ENCODE measurements at places on chromosomes 12 and 14. TPM values are rescaled to one million over a fixed set of nuclear protein-coding genes. Genes with fewer than 3 reads are reported as not detected.

ARHGDIB gene
- total RNA-seq, result 175 TPM

DNA sequence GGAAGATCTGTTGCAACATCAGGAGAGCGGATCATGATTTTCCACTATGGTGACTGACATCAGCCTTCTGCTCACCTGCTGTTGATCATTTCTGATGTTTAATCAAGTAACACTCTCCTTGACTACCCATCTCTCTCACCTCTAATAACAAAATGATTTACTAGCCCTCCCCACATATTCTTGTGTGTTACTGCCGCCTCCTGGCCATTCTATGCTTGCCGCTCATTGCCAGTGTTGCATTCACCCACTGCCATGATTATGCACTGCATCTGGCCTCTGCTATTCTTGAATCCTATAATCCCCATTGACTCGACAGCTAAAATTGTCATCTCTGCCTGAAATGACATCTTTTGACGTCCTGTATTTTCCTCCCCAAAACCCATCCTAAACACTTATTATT is 113.8 kb downstream of the RERGL start:
- no peak for DNase-seq

GRCh38 chr14:59576332-59577294 is at the start of gene CCDC175:
CCDC175 (minus strand) TSS chr14:59576812; CDS start chr14:59576775, 37 bp downstream.
- DNase-seq, result peak; percentile 69

GRCh38 chr14:74501135-74501614 is 7.6 kb downstream of the ISCA2 start:
- DNase-seq, result peak; percentile 47

GRCh38 chr14:94474581-94475031 is 1.4 kb downstream of the SERPINA9 start:
- DNase-seq, result no peak

CCDC197 gene
- total RNA-seq, result not detected

DNA sequence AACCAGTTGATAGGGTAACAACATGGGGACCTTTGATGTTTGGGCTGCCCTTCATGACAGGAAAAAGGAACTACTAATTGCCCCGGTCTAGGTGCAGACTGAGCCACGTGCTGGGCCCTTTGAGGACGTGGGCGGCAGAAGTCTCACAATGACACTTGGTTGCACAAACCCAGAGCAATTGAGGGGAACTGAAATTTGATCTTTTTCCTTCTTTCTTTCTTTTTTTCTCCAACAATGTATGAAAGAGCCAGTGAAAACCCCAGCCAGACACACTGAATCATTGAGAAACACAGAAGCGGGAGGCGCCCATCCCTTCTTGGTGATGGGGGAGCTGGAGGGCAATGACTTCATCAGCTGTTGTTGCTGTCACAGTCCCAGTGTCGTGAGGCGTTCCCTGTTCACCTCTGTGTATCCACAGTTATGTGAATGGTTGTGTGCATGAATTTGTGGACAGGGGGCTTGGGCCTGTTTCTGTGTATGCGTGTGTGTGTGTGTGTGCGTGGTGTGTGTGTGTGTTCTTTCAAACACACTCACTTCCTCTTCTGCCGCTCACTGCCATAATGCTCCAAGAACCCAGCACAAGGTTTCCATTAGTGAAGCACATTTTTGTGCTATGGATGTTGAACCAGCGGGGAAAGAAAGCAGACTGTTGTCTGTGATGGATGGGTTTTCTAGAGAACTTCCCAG is 137.5 kb upstream of the CCND2 start:
- DNase-seq, result peak; percentile 11

- no peak for DNase-seq
Measured at GRCh38 chr12:42750356-42750755, 160.8 kb upstream of the PRICKLE1 start.

DNA sequence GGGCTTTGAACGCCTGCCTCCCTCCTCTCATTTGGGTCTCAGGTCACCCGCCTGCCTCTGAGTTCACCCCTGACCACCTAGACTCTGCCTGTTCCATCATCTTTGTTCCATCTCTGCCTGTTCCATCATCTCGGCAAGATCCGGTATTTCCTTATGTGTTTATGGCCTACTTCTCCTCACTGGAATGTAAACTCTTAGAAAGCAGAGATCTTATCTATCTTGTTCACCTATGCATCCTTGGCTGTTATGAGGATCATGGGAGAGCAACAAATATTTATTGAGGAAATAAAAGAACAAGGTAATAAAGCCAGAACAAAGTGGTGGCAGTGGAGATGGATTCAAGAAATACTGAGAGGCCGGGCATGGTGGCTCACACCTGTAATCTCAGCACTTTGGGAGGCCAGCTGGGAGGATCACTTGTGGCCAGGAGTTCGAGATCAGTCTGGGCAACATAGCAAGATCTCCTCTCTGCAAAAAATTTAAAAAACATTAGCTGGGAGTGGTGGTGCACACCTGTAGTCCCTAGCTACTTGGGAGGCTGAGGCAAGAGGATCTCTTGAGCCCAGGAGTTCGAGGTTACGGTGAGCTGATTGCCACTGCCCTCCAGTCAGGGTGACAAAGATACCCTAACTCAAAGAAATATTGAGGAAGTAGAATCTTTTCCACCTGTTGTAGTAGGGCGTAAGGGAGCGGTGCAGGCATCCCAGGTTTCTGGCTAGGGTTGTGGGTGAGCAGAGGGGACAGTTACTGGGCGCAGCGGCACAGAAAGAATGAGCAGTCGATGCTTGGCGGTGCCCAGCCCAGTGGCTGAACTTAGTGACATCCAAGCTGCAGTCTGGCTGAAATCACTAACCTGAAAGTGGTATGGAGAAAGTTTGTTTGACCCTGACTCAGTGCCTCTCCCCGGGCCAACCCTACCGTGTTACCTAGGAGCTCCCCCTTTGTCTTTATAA is 1.7 kb upstream of the KLC1 start:
- DNase-seq, result no peak

PSMA3 gene
- total RNA-seq, result 215 TPM

DNA sequence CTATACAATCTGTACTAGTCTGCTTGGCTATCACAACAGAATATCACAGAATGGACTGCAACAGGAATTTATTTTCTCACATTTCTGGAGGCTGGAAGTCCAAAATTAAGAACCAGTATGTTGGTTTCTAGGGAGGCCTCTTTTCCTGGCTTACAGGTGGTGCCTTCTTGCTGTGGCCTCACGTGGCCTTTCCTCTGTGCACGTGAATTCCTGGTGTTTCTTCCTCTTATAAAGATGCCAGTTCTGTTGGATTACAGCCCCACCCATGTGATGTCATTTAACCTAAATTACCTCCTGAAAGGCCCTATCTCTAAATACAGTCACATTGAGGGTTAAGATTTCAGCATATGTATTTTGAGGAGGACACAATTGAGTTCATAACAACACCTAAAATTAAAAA is 32.1 kb upstream of the C2CD5 start:
- no peak for DNase-seq

GRCh38 chr12:15472036-15472435 is 149.7 kb downstream of the PTPRO start:
- no peak for DNase-seq

TBX3 gene
- 61.6 TPM for total RNA-seq

DNA sequence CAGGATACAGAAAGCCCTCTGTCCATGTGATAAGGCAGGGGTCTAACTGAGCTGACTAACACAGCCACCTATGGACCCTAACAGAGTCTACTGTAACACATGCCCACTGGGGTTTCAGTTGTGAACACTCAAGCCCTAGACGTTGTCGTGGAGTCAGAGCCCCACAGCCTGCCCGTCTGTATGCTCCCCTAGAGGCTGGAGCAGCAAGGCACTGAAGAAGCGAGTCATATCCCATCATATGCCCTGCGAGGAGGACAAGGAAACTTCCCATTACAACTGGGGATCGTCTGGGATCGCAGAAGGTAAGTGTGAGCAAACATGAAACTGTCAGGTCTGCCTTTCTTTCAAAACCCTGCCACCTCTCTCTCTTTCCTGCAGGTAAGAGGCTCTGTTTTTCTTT is 138.1 kb downstream of the GPR65 start:
- DNase-seq, result no peak

DNA sequence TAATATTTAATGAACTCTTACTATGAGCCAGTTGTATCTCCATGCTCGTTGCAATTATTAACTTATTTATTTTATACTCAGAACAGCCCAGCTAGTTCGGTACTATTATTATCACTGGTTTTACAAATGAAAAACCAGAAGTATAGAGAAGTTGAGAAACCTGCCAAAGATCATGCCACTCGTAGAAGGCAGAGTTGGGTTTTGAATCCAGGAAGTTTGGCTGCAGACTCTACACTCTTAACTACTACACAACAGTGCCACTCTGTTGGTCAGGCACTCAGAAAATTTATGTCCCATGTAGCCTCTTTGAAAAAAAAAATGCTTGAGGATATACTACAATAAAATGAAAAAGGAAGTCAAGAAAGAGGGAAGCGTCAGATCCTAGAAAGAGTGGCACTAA is 71.5 kb upstream of the ARID2 start:
- DNase-seq, result no peak

Measured in RPMI7951 (cell line).